Activated CD4-positive, alpha-beta T cell treated with anti-CD3 and anti-CD28 coated beads, Interleukin-2, amount 50 U/mL, for 24 hours (primary cell): ENCODE measurements at places on chromosomes 2 and 18.

DNA sequence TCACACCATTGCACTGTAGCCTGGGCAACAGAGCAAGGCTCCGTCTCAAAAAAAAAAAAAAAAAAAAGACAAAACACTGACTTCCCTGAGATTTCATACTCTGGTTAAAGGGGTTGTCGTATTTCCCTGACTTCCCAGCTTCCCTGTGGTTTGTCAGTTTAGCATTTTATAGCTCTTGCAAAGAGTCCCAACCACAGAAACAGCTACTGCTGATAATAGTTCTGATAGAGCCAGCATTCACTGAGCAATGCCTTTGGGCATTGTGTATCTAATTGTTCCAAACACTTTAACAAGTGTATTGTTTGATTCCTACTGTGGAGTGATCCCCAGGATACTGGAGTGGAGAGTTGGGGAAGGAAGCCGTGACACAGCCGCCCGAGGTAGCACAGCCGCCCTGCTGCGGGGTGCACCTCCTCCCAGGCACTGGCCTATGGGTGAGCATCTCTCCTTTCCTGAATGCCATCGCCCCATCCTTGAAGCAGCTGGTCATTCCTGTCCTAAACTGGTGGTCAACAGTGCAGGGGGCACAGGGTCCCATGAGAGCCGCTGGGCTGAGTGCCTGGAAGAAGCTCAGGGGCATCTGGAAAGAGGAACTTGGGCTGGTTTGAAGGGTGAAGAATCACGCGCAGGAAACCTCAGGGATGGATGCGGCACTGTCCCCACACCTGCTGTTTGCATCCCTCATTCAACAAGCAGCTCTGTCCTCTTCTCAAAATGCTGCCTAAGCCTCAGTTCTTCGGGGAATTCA, 81.0 kb upstream of the TMEM18 start:
- DNase-seq, result no peak

DNA sequence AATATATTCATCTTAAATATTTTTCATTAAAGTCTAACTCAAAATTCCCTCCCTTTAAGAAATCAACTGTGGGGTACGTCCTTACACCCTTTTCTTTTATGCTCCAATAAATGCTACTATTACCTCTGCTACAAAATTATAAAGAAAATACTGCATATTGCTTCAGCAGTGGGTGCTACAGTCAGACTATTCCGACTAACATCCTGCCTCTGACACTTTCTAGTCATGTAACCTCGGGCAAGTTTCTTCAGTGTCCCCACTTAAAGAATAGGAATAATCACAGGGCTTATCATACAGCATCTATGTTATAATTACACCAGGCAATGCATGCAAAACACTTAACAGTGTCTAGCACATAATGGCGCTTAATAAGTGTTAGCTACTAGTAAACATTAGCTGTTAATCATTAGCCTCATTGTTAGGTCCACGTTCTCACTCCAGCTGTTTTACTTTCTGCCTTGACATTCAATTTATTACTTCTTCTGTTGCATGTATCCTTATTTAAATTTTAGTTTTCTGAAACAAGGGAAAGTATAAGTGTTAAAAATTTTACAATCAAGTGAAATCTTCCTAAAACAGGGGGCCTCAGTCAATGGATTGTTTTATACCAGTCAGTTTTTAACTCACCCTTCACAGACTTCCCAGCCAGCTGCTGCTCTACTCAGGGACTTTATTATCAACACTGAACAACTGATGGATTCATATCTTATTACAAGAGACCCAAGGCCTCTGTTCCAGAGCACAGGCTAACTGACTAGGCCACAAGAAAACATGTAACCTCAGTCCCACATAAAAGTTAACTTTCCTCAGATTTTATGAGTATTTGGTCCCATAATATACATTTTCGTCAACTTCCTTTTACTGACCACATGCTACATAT, 54.0 kb downstream of the CLASP1 start:
- DNase-seq, result no peak

DNA sequence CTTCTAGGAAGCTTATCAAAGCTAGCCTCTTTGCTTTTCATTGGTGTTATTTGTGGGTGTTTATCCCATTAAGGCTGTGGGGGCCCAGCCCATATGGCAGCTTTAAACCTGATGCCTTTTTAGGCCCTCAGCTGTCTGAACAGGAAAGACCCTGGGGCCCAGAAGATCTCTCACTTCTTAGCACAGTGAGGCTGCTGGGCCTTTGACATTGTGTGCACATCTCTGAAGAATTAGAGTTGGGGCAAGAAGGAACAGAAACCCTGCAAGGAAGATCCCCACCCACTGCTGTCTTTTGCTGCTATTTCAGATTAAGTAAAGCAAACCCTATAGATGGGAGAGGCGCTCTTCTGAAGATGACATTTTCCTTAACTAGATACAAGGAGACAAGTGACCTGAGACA, 250.0 kb downstream of the SMAD2 start:
- DNase-seq, result no peak

GRCh38 chr2:28449488-28450395, 46.1 kb upstream of the PLB1 start:
- peak; percentile 62 for DNase-seq

DNA sequence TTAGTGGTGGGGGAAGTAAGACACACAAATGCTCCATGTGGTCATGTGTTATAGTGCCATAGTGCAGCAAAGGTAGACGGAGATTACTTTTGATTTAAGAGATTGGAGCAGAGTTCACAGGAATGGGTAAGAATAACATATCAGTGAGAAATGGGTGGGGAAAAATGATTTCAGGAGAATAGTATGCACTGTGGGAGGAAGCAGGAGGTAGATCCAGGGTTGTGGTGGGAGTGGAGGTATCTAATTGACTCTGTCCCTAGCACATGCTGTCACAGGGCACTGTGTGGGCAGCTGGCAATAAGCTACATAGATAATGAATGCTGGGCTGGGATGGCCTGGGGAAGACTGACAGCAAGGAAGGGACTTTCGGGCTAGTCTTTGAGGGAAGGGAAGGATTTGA, 65.3 kb downstream of the STAT1 start:
- no peak for DNase-seq

- DNase-seq, result no peak
These were observed 31.0 kb downstream of the MRPL33 start for GRCh38 chr2:27802547-27802946.

GRCh38 chr18:25873833-25874232, 216.6 kb downstream of the SS18 start:
- no peak for DNase-seq

DNA sequence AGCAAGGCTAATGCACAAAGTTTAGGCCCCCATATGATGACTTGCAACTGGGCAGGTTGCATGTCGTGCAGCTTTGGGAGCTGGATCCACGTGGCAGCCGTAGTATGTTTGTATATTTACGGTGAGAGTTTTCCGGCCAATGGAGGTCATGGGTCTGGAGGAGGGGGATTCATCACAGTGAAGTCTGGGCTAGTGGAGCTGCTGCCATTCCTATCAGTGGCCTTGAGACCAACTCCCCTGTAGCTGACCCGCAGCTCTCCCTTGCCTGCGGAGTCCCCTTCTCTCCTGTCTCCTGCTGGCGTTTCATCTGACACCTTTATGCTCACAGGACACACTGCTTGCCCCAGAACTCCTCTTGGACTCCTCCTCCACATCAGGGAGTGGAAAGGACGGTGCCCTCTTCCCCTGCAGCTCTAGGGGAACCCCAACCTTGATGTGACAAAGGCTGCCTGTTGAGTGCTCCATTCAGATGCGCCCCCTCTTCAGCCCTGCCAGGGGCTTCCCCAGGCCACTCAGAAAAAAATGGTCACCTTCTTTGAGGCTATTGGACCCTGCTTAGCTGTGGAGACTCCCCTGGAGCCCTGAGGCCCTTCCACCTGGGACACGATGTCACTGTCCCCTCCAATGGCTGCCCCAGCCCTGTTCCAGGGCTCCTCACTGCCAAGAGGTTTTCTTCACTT, 121.7 kb downstream of the PXDN start:
- DNase-seq, result no peak

GRCh38 chr2:235095569-235095968, 143.8 kb downstream of the SH3BP4 start:
- no peak for DNase-seq

- DNase-seq, result no peak
These were observed 55.8 kb upstream of the REV1 start for GRCh38 chr2:99545604-99546003.

GRCh38 chr2:223626716-223627115, 24.6 kb upstream of the SCG2 start:
- no peak for DNase-seq

- DNase-seq, result no peak
These were observed 3.4 kb upstream of the ASNSD1 start for GRCh38 chr2:189657867-189658266.

DNA sequence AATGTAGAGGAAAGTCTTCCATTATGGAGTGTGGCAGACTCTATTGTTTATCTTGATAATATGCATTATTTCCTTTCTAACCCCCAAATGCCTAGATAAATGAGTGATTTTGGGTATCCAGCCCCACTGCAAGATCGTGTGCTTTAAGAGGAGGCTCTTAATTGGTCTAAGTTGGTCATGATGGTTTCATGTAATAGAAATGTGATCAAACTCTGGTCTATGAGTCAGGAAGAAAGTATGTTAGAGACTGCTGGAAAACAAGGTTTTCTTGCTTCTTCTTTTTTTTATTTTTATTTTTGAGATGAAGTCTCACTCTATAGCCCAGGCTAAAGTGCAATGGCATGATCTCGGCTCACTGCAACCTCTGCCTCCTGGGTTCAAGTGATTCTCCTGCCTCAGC, 344.5 kb upstream of the TNP1 start:
- no peak for DNase-seq

GRCh38 chr2:11128243-11128951, 26.9 kb upstream of the SLC66A3 start:
- no peak for DNase-seq

GRCh38 chr2:220756653-220757052, 815.5 kb downstream of the EPHA4 start:
- no peak for DNase-seq

- DNase-seq, result no peak
These were observed 1.1 kb upstream of the GBX2 start for GRCh38 chr2:236169151-236169721.

GRCh38 chr2:86603905-86604304, 19.8 kb downstream of the RNF103 start:
- no peak for DNase-seq

GRCh38 chr2:229380101-229380625, 109.1 kb upstream of the PID1 start:
- no peak for DNase-seq

- DNase-seq, result no peak
These were observed 25.9 kb downstream of the GCG start for GRCh38 chr2:162126111-162126519.

DNA sequence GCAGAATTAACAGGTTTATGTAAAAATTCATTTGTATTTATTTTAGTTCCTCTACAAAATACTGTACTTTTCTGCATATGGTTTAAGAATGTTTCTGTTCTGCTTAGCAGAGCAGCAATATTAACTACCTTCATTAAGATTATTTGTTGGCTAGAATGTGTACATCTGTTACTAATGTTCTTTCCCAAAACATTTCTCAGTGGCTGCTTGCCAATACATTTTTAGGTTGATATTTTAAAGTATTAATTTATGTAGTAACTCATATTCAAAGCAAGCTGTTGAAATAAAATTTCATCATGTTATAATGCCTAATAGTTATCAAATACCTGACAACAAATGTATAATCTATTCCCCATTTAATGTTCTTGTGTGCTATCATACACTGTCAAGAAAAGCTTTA, 40.3 kb downstream of the PRKD3 start:
- no peak for DNase-seq

- DNase-seq, result no peak
These were observed 25.1 kb upstream of the PRLH start for GRCh38 chr2:237541243-237541642.

DNA sequence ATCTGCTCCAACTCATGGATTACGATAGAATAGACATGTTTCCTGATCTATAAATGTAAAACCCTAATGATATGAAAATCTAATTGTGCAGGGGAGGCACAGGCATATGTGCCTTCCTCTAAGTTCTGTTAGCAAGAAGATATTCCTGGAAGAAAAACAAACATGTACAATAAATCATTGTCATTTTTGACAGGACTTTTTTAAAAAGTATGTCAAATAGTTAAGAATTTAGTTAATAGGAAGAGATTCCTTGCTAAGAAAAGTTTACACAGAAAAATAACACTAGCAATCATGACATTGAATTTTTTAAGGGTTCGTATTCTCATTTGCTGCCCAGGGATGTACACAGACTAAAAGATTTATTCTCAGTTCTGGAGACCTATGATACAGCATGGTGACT, 15.3 kb upstream of the CREB1 start:
- no peak for DNase-seq

- no peak for DNase-seq
These were observed 10.3 kb downstream of the SNED1 start for GRCh38 chr2:241008711-241009121.

GRCh38 chr18:77524909-77525308, 275.3 kb downstream of the GALR1 start:
- no peak for DNase-seq

- no peak for DNase-seq
These were observed 8.0 kb upstream of the KDM3A start for GRCh38 chr2:86433137-86433536.

DNA sequence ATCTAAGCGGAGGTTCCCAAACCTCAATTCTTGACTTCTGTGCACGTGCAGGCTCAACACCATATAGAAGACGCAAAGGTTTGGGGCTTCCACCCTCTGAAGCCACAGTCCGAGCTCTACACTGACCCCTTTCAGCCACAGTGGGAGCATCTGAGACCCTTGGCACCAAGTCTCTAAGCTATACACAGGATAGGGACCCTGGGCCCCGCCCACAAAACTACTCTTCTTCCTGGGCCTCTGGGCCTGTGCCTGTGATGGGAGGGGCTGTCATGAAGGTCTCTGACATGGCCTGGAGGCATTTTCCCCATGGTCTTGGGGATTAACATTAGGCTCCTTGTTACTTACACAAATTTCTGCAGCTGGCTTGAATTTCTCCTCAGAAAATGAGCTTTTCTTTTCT, 1374.1 kb upstream of the NXPH2 start:
- no peak for DNase-seq

- no peak for DNase-seq
These were observed 139.9 kb upstream of the EPAS1 start for GRCh38 chr2:46157072-46157965.

DNA sequence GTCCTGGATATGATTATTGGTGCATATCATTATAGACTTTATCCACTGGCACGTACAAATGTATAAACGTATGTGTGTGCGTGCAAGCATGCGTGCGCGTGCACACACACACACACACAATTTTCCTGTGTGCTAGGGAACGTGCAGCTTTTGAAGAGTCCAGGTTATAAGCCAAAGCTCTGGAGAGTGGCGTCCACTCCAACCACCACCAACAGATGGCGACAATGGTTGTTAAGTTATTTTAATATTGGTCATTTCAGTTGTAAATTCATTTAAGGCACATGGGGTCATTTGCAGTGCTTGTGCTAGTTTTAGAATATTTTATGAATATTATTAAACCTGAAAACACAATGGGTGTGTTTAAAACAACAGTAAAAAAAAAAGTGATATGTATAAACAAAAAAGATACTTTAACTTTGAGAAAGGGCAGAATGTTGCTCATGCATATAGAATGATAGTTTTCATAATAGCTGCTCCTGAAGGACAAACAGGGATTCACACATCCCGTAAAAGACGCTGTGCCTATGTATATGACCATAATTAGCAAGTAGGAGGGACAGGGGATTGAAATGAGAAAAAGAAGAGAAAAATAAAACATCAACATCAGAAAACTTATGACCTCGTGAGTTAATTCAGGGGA, 124.2 kb upstream of the ITGB6 start:
- DNase-seq, result no peak

GRCh38 chr2:51120754-51121280, 88.9 kb upstream of the NRXN1 start:
- no peak for DNase-seq
